ENCODE measurements at places on chromosomes 4 and X.

- DNase-seq, result no peak
Observed at GRCh38 chr4:41334182-41334581, 77.5 kb downstream of the UCHL1 start.

GRCh38 chrX:39551762-39552161 lies 546.0 kb downstream of the BCOR start:
- no peak for DNase-seq

- DNase-seq, result no peak
Observed at GRCh38 chr4:108851366-108851765, 88.5 kb upstream of the ETNPPL start.

GRCh38 chrX:42246814-42247213 lies 323.5 kb upstream of the CASK start:
- DNase-seq, result no peak

GRCh38 chrX:123851079-123851478 lies 8.8 kb upstream of the XIAP start:
- DNase-seq, result no peak

DNA sequence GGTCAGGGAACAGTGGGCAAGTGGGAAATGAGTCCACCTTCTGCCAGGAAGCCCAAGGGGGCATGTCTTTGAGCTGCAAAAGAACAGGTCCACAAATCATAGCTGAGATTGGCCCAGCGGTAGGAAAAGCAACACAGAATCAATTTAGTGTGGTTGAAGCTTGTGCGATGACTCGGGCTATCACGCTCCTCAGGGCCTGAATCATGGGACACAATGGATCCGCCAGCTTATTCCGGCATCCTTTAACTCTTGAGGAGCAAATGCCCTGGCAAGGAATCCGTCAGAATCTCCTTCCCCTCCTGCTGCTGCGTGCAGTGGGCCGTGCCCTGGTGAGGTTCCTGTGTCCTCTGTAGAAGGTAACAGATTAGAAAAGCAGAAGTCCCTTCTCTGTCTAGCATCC lies 98.0 kb downstream of the RELL1 start:
- DNase-seq, result no peak

- no peak for DNase-seq
Observed at GRCh38 chr4:109465069-109465468, 31.5 kb downstream of the SEC24B start.

DNA sequence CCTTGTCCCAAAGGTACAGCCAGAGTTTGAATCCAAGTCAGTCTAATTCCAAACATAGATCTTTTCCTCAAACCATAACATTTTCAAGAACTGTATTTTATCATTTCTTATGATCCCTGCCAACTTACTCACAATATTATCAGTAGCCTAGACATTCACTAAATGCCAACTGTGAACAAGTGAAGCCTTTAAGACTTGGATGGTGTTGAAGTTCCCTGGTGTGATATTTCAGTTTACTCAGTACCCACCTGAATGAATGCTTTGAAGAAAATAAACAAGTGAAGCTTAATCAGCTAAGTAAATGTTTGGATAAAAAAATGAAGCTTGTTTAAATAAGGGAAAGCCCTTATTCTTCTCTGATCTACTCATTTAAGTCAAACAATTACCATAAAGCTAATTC lies 1028.3 kb downstream of the DMD start:
- no peak for DNase-seq

DNA sequence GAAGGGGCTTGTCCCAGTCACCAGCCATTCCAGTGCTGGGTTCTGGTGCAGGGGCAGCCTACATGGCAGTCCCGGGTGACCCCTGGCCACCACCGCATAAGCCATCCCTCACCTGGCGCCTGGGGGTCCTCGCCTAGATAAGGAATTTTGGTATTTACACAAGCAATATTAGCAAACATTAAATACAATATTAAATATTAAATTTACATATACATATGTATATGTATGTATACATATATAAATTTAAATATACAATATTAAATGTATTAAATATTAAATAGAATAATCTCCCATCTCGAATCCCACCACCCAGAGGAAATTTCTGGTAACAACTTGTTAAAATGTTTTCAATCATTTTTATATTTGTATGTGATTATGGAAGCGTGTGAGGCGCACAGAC lies 104.6 kb upstream of the AFAP1 start:
- DNase-seq, result no peak

- DNase-seq, result peak; percentile 49
Observed at GRCh38 chr4:175419236-175419718, 392.8 kb downstream of the GPM6A start.

- DNase-seq, result no peak
Observed at GRCh38 chr4:129822701-129823100, 726.7 kb downstream of the C4orf33 start.

DNA sequence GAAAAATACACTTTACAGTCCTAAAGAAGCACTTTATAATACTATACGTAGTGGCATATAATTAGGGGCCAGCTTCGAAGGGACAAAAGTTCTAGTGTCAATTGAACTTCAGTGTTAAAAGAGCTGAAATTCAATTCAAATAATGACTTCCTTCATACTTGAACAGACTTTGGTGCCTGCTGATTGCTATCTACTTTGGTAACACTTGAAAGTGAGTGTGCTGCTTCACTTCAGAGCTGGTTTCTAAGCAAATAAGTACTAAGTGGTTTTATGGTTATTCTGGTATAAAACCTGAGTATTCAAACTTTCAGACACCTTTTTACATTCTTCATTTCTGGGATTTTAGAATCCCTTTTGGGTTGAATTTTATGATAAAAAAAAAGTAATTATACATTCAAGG lies 107.0 kb downstream of the SLC4A4 start:
- DNase-seq, result no peak

GRCh38 chr4:47050761-47051725 lies 19.7 kb downstream of the GABRB1 start:
- no peak for DNase-seq

DNA sequence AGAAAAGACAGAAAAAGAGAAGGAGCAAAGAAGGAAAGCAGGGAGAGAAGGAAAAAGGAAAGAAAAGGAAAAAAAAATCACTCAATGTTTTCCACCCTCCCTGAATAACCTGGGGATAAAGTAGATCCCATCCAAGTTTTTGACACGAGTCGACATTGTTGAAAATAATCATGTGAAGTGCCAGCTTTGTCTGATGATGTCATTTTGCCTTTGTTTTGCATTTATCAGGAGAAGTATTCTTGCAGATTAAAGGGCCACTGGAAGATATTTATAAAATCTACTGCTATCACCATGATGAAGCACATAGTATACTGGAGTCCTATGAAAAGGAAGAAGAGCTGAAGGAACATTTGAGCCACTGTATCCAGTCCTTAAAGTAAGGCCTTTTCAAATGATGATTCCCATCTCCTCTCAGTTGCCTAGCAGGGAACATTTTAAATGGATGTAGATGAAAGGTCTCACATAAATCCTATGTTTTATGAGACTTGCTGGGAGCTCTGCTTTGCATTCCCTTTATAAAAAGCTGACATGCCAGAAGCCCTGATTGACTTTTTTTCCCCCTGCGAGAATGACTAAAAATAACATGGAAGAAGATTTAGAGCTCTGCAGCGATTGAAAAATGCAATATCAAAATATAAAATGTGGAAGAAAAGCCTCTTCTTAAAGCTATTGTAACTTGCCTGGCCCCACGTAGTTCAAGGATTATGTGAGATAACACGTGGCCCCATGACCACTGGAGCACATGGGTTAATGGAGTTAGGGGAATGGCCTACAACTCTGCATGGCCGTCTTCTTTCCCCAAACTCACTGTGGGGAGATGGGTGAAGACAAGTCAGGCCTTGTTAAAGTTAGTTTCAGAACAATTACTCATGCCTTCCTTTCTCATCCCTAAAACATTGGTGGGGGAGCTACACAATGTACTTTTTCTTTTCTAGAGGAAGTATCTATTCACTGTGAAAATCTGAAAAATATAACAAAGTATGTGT lies 77.5 kb downstream of the INTS12 start:
- no peak for DNase-seq

DNA sequence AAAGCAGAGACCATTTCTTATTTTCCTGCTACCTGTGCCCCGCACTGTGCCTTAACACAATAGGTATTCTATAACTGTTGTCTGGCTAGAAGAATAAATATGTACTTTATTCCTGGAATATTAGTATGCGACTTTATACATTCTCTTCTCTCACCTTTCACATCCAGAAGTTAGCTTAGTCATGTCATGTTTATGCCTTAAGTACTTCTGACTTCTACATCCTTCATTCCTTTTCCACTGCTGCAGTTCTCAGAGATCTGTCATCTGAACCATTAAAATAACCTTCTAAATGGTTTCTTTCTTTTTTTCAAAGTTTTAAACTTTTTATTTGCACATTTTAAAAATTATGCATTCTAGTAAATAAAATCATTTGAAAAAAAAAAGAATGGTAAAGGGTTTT lies 34.4 kb downstream of the KIF4A start:
- no peak for DNase-seq

GRCh38 chr4:125020089-125021034 lies 294.4 kb upstream of the FAT4 start:
- no peak for DNase-seq

DNA sequence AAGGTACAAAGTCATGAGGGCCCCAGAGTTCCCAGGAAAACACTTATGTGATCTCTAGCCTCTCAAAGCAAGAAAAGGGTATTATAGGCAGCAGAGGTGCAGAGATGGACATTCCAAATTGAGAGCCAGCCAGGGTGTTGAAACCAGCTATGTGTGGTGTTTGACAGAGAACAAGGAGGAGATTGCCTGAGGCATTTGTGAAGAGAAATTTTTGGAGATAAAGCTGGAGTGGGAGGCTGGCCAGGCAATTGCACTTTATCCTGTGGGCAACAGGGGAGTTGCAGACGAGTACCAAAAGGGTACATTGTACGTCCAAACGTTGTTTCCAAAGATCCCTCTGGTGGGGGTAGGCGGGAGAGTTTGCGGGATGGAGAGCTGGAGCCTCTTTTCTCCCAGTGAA lies 2.5 kb upstream of the GABRE start:
- DNase-seq, result no peak

- DNase-seq, result no peak
Observed at GRCh38 chr4:77202491-77202890, 45.5 kb downstream of the CCNG2 start.

DNA sequence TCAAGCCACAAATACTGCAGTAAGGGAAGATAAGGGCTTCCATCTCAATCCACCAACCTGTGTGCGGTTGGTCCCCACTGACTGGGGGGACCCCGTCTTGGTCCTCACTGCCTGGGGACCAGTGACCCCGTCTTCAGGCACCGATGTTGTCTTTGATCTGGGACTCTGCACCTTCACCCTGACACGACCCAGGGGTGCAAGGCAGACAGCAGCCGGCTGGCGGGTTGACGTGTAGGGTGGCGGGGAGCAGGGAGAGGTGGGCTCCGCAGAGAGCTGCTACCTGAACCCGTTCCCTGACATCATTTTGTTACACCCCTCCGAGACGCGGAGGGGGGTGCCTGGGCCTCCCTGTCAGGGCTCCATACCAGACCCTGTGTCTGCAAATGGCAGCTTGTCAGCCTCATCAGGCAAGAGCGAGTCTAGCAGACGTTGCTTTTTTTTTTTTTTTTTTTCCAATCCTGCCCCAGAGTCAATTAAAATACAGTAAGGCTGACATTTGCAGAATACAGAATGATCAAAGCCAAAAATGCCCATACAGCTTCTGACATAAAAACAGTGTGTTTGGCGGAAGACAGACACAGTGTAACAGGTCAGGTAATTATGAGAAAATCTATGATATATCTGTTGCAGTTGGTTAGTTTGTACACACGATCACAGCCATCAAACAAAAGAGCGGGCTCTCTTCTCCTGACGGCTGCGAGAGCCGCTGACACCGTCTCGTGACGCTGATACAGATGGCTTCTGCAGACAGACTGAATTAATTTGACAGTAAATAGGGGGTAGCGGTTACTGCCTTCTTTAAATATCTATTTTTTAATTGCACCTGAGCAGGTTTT lies 118.6 kb downstream of the CRLF2 start:
- DNase-seq, result no peak

GRCh38 chr4:30968926-30969325 lies 248.8 kb downstream of the PCDH7 start:
- DNase-seq, result no peak

DNA sequence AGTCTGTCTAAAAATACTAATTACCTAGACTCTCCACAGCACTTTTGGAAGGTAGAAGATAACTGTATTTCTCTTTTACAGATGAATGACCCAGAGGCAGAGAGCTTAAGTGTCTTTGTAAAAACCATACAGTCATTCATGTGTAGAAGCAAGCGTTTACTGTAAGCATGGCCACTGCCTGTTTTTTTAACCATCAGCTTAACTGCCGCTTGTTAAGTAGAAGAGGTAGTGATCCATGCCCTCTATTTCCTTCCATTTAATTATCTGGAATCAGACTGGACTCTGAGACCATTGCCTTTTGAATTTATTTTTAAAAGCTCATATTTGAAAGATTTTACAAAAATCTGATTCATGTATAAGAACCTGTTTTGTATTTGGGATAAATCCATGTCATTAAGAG lies 111.2 kb upstream of the TECRL start:
- DNase-seq, result no peak

GRCh38 chr4:38090455-38091246 lies 130.5 kb downstream of the PTTG2 start:
- no peak for DNase-seq

DNA sequence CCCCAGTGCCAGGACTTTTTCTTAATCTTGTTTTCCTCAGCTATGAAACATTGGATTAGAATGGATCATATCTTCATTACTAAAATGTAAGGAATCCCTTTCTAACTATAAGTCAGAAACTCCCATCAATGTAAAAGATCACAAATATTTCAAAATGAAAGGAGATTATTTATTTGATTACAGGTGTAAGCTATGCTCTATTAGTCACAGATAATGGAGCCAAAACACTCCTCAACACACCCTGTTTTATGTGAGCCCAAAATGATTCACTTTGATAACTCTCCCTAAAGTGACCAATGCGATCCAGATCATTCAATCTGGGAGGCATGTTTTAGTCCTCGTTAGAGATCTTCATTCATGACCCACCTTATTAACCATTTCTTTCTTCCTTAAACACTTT lies 566.7 kb upstream of the TENM3 start:
- no peak for DNase-seq

- DNase-seq, result no peak
Observed at GRCh38 chr4:6938237-6938636, 28.6 kb downstream of the TBC1D14 start.

DNA sequence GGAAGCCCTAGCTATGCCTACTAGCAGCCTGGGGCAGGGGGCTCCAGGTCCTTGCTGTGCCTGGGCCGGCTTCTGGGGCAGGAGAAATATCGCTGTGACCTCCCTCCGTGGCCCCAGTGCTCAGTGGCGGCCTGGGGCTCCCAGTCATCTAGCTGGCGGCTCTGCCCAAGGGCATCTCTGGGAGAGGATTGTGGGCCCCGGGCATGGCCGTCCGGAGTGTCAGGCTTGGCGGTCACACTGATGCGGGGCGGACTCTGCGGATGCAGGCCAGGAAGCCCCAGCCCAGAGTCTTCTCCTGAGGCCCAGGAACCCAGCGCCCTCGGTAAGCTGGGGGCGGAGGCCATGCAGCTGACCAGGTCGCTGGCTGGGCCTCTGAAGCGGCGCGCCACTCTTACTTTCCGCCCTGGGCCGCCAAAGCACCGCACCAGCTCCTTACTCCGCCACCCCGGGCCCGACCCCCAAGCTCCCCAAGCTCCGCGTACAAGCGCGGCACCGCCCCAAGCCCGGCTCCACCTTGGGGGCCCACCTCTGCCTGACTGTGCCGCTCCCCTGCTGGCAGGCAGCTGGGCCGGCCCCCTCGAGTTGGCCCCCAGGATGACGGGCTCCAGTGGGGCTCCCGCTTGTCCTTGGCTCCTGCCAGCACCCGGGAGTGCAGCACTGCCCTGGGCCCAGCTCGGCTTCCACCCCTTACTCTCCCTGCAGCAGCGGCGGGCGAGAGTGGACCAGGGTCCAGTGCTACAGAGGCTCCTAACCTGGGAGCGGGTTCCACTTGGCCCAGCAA lies 720.0 kb downstream of the PCDH18 start:
- DNase-seq, result no peak
